ENCODE measurements at places on chromosomes 13 and 19. TPM values are rescaled to one million over a fixed set of nuclear protein-coding genes. Genes with fewer than 3 reads are reported as not detected.

GRCh38 chr13:51625555-51626345, 41.5 kb downstream of the WDFY2 start:
- no peak for DNase-seq

The NFIX gene
- total RNA-seq = 166 TPM

GRCh38 chr13:98557937-98558792, 18.7 kb downstream of the STK24 start:
- DNase-seq = no peak

- DNase-seq = no peak
Observed at GRCh38 chr13:113098162-113098732, 7.3 kb upstream of the F7 start.

GRCh38 chr19:38733493-38734175, 10.6 kb downstream of the CAPN12 start:
- no peak for DNase-seq
